Activated CD4-positive, alpha-beta T cell treated with anti-CD3 and anti-CD28 coated beads for 36 hours (primary cell): ENCODE measurements at places on chromosomes 3 and 15.

GRCh38 chr3:9279966-9280365 lies 30.5 kb upstream of the SRGAP3 start:
- DNase-seq = no peak

DNA sequence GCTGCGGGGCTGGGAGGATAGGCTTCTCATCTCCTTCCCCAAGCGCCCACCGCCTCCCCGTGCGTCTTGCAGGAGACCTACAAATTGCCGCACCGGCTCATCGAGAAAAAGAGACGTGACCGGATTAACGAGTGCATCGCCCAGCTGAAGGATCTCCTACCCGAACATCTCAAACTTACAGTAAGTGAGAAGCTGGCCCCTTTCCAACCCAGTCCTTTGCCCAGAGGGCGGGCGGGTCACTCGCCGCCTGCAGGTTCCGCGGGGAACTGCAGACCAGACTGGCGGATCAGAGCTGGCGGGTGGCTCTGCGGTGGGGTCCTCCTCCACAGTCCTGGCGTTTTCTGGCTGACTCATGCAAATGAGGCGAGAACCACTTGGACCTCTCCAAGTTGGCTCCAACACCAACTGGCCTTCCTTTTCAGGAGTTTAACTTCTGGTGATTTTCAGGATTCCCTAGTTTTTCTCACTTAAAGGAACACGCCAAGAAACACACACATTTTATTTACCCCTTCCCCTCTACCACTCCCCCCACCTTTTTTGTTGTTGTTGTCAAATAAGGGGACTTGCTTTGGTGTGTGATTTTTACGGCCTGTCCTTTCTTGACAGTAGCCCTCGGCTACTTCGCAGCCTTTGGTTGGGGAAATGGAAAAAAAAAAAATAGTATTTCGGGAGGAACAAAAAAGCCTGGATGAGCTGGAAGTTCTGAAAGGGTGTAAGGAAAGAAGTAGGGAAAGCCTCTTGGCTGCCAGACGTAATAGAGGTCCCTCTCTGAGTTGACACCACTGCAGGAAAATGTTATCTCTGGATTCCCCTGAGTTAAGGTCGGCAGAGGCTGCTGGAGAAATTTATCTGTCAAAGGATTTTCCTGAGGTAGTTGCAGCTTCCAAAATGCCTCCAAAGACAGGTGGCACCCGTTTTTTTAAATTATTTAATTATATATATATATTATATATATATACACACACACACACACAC lies 1.3 kb downstream of the BHLHE40 start:
- DNase-seq = peak; percentile 95

GRCh38 chr3:111762537-111762936 lies 96.5 kb upstream of the PHLDB2 start:
- DNase-seq = no peak

DNA sequence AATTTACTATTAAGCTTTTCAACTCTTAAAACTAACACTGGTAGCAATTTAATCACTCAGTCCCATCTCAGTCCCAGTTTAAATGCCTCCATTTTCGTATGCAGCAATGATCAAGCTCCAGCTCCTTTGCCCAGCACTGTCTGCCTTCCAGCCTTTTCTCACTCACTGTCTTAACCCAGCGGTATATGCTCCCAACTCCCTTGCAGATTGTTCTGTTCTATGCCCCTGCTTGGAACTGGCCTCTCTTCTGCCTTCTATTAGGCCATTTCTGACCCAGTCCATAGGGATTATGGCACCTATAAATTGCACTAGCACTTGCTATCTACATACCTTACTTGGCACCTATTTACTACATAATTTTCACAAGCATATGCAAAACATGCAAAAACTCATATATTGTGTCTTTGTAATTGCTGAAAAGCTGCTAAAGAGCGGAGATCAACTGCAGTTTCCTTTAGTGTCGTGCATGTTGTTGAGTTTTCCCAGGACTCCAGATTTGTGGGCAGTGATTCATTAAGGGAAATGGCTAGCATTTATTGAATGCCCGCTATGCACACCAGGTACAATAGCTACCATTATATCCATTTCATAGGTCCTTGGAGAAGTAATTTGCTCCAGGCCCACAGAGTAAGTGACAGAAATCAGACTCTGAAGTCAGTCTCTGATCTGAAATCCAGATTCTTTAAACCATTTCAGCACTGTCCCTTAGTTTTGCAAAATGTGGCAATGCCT lies 24.4 kb downstream of the CRBN start:
- no peak for DNase-seq

DNA sequence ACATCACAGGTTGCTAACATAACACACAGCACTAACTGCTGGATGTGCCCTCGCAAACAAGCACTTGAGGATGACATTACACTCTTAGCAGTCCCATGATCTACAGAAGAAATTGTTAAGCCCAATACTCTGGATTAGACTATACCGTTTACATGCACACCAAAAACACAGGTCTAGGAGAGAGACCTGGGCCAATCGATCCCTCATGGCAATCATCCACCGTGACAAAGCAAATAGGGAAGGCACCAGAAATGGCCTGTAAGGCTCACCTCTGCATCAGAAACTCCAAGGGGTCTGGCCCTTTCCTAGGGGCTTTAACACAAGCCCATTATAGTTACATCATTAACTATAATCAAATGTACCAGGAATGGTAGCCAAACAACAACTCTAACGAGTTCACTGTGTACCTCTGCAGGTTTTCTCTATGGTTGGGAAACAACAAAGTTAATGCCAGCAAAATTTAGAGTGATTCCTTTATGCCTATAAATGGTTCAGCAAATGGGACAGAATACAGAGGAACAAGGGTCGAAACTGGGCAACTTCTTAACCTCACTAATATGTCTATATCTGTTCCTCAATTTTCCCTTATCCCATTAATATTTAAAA lies 18.5 kb downstream of the TRANK1 start:
- no peak for DNase-seq

- no peak for DNase-seq
Observed at GRCh38 chr15:65824941-65825544, 33.0 kb upstream of the DENND4A start.

GRCh38 chr15:98953968-98954367 lies 53.6 kb downstream of the PGPEP1L start:
- no peak for DNase-seq

GRCh38 chr3:102464261-102464660 lies 29.4 kb downstream of the ZPLD1 start:
- DNase-seq = no peak
